ENCODE measurements at places on chromosomes 7 and 10.

- no peak for ATAC-seq
Observed at GRCh38 chr7:134842886-134843430, 63.5 kb downstream of the CALD1 start.

DNA sequence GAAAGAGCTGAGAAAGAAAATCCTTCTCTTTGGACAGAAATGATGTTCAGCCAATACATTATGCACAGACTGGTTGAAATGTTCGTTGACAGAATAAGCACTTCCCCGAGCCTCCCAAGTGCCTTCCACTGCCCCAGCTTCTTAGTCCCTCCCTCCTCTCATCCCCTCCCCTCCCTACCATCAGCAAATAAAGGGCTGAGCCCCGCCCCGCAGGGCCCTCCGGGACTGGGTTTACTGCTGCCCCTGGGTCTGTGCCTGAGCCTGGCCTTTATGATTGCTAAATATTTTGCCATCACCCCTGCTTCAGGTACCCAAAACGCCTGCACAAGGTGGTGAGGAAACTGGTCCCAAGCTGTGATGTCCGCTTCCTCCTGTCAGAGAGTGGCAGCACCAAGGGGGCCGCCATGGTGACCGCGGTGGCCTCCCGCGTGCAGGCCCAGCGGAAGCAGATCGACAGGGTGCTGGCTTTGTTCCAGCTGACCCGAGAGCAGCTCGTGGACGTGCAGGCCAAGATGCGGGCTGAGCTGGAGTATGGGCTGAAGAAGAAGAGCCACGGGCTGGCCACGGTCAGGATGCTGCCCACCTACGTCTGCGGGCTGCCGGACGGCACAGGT is 28.1 kb downstream of the HKDC1 start:
- no peak for ATAC-seq

GRCh38 chr7:1707756-1708595 is 37.9 kb downstream of the ELFN1 start:
- ATAC-seq: no peak

DNA sequence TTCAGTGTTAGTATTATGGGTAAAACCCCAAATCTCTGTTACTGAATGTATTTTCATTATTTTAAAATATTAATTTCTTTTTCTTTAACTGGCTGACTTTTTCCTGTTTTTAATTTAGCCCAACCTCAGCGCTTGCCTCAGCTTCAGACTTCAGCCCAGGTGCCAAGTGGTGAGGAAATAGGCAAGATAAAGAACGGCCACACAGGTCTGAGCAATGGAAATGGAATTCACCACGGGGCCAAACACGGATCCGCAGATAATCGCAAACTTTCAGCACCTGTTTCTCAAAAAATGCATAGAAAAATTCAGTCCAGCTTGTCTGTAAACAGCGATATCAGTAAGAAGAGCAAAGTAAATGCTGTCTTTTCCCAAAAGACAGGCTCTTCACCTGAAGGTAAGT is 57.5 kb downstream of the MDFIC start:
- peak; percentile 69 for ATAC-seq

- no peak for ATAC-seq
Observed at GRCh38 chr10:42979181-42979580, 97.7 kb upstream of the RET start.

DNA sequence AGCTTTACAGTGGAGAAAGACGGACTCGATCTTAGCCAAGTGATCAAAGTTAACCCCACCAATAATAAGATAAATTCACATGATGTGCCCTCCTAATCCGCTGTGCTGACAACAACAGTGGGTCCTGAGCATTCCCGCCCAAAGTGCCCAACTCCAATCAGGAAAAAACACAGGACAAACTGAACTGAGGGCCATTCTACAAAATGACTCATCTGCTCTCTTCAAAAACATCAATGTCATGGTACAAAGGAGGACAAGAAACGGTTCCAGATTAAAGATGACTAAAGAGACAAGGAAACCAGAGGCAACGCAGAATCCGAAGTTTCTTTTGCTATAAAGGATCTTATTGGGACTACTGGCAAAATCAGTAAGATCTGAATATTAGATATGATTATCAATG is 79.4 kb downstream of the CTBP2 start:
- no peak for ATAC-seq

DNA sequence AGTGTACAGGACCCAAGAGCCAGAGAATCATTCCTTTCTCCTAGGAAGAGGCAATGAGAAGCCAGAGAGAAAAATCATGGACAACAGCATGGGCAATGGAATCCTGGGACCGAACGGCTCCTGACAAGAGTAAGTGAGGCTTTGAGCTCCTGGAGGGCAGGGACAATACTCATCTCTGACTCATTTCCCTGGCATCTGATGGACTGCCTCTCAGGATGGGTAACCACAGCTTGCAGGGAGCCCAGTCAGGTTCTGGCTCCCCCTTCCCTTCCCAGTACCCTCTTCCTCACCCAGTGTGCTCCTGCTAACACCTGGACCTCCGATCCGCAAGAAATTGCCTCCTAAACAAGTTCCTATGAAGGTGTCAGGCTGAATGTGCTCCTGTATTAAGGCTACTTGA is 51.2 kb upstream of the SORCS3 start:
- ATAC-seq: no peak

GRCh38 chr10:102419269-102420180 is 940 bp upstream of the PSD start:
- ATAC-seq: no peak

DNA sequence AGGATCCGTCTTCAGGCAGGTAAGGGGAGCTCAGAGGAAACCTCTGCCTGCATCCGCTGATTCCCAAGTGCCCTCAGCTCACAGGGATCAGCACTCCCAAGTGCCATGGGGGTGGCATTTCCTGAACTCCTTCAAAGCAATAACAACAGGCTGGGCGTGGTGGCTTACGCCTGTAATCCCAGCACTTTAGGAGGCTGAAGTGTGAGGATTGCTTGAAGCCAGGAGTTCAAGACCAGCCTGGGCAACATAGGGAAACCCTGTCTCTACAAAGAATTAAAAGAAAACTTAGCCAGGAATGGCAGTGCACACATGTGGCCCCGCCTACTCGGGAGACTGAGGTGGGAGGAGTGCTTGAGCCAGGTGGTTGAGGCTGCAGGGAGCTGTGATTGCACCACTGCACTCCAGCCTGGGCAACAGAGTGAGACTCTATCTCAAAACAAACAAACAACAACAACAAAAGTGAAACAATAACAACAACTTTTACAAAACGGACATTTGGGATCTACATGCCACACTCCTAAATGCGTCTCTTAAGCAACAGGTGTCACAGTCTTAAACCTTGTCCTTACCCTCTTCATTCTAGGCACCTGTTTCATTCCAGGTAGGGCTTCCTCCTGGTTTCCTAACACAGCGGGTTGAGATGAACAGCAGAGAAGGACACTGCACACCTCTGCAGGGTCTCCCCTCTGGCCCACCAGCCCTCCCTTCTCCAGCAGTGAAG is 73.8 kb downstream of the PAXIP1 start:
- ATAC-seq: no peak

- peak; percentile 72 for ATAC-seq
Observed at GRCh38 chr7:28065308-28065707, 115.3 kb downstream of the JAZF1 start.

GRCh38 chr10:33412653-33413361 is 78.3 kb upstream of the NRP1 start:
- peak; percentile 80 for ATAC-seq

DNA sequence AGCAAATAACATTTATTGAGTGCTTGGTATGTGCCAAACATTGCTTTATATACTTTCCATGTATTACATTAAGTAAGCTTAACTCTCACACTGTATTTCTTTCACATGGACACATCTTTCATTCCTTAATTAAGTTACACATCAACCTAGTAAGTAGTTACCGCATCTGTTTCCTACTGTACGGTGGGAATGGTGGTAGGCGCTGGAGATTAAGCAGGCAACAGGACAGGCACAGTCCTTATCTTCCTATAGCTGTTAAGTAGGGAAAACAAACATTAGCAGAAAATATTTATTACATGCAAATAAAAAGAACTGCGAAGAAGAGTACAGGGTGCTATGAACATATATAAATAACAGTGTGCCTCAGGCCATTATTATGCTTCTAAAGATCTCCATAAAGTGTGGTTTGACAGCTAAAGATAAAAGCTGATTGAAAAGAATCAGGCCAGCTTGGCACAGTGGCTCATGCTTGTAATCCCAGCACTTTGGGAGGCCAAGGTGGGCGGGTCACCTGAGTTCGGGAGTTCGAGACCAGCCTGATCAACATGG is 105.0 kb downstream of the SUGCT start:
- ATAC-seq: no peak

GRCh38 chr10:116712519-116712918 is 29.8 kb downstream of the HSPA12A start:
- ATAC-seq: no peak

GRCh38 chr10:75375838-75376237 is 25.7 kb downstream of the ZNF503 start:
- peak; percentile 27 for ATAC-seq

GRCh38 chr10:42836771-42837468 is 54.3 kb downstream of the BMS1 start:
- no peak for ATAC-seq

DNA sequence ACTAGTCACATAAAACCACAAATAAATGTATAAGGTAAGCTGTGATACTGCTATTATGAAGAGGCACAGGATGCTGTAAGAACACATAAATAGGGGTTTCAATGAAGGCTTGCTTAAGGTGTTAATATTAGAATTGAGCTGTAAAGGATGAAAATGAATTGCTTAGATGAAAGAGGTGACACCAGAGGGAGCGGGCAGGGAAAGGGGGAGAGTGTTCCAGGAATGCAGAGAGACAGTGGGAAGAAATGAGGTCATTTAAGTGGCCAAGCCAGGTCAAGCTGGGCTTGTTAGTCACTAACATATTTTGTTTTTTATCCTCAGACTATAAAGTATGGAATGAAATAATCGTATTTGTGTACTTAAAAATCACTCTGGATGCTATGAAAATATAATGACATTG is 193.5 kb downstream of the NRG3 start:
- no peak for ATAC-seq

GRCh38 chr10:77374189-77374656 is 263.4 kb downstream of the KCNMA1 start:
- peak; percentile 91 for ATAC-seq

DNA sequence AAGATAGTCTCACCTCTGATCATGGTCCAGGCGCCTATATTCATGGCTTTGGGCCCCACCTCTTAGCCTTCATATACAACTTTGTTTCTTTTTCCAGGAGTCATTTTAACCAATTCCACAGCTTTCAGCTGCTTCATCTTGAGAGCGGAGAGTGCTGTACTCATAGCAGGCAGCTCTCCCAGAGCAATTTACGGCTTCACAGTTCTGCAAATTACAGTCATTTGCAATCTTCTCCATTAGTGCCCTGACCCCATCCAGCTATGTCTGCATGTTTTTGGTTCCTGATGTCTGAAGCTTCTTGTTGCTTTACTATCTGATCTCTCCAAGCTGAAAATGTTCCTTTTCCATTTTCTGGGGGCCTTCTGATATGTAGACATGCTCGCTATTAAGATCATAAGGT is 18.0 kb upstream of the MEST start:
- ATAC-seq: no peak

GRCh38 chr7:71384094-71384493 is 252.2 kb downstream of the GALNT17 start:
- ATAC-seq: no peak

DNA sequence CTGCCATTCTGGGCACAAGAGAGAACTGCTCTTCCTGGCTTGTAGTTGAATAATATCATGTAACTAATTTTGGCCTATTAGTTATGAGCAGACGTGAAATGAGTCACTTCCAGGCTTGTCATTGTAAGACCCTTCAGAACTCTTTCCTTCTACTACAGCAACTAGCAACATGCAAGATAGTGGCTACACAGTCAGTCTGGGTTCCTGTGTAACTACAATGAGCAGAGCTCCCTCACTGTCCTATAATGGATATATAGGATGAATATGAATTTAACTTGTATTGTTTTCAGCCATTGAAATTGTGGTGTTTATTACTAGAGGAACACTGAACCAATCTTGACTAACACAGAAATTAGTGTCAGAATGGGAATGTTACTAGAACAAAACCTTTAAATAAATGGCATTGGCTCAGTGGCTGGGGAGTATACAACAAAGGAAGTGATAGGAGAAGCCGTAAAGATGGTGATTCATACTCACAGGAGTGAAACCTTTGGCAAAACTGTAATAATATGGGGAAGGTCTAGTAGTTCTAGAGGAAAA is 2.9 kb upstream of the MTPN start:
- no peak for ATAC-seq

DNA sequence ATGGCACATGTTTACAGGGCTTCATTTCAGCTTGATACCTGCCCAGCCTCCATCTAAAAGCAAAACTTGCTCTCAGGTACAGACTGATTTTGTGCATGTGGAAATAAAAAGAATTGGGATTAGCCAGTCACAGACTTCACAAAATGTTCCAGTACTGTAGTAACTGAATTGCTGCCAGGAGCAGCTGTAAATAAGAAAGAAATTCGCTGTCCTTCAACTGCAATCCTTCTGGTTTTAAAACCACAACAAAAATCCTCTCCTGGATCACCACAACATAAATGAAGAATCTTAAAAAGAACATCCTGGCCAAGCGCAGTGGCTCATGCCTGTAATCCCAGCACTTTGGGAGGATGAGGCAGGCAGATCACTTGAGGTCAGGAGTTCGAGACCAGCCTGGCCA is 3.9 kb upstream of the MIOS start:
- ATAC-seq: no peak

DNA sequence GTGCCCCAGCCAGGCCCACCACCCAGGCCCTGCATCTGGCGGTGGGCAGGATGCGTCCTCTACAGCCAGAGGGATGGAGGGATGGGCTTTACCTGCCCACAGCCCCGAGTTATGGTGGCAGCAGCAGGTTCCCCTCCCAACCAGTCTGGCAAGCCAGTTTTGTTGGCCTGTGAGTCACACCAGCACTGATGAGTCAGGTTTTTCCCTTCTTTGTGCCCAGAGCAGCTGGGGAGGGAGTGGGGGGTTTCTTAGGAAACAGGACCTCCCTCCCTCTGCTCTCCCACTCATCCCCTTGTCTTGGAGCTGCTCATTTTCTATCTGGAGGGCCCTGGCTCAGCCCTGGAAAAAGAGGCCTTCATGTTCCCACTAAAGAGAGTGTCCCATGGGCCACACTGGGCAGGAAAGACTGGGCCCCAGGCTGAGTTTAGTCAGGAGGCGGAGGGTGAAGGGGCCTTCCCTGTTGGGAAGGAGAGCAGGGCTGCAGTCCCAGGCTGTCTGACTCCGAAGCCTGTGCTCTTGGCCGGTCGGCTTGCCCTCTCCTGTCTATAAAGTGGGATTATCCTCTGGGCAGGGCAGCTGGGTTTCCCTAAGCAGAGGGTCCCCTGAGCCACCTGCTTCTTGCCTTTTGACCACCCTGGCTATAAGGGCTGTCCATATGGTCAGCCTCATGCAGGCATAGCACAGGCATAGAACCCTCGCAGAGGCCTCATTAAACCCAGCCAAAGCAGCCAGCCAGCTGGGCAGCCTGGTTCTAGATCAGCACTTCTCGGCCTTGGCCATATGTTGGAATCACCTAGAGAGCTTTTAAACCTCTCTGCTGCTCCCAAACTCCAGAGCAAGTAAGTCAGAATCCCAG is 30.2 kb upstream of the ANKRD2 start:
- peak; percentile 78 for ATAC-seq
